ENCODE measurements at places on chromosomes 7 and 10.

- no peak for DNase-seq
Observed at GRCh38 chr10:11541296-11541695, 70.2 kb downstream of the USP6NL start.

DNA sequence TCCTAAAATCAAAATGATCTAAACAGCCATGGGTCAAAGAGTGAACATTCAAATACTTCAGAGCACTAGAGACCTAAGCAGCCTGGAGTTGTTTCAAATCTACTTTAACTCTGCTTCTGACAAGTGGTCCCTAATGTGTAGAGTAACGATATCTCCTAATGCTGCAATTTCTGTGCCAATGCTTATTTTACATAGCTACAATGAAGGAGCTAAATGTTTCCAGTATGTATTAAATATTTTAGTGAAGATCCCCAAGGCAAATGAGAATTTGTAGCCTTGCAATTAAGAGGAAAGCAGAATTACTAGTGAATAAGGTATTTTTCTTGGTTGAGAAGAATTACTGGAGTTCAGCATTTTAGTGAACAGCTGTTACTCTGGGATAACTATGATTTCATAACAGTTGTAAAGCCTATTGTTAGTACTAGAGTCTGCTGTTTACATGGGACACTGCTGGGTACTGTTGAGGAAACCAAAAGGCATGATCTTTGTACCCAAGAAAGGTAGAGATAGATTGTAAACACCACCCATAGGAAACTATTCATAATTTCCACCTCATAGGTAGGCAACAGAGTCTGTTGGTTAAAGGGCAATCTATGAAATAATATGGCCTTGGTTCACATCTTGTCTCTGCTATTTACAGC lies 271.9 kb downstream of the PLXDC2 start:
- DNase-seq: no peak

- no peak for DNase-seq
Observed at GRCh38 chr7:84236398-84236797, 41.8 kb upstream of the SEMA3A start.

DNA sequence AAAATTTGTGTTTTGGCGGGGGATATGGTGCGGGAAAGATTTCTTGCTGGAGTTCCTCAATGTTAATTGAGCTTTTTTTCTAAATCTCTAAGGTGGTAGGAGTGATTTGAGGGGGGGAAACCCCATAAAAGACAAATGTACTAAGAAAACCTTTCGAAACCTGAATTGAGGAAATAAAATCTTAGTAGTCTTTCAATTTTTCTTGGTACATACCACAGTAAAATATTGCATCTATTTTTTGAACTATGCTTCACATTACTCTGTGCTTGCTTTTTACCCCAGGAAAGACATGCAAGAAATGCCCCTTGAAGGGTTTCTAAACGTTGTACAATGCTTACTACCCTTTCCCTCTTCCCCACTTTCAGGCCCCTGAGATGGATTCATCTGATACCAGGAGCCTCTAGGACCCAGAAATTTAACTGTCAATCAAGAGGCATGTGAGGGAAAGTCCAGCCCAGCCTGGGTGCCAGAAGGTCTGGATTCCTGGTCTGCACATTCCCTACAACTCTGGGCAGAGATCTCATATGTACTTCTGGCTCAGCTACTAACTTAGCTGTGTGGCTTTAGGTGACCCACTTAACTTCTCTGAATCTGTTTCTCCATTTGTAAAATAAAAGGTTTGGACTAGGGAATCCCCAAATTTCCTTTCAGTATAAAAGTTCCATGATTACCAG lies 5.8 kb upstream of the PDCD4 start:
- DNase-seq: no peak

- DNase-seq: no peak
Observed at GRCh38 chr7:15752377-15752776, 65.9 kb upstream of the MEOX2 start.

DNA sequence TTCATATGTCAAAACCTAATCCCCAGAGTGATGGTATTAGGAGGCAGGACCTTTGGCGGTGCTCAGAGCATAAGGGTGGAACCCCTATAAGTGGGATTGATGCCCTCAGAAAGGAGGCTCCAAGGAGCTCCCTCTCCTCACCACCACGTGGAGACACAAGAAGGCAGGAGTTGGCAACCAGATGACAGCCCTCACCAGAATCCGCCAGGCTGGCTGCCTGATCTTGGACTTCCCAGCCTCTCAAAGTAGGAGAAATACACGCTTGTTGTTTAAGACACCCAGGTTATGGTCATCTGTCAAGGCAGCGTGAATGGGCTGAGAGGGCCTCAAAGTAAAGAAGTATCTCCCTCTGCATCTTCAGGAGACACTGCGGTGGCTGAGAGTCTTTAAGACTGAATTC lies 187.7 kb downstream of the TNS3 start:
- no peak for DNase-seq

- no peak for DNase-seq
Observed at GRCh38 chr7:1325646-1326510, 93.2 kb downstream of the UNCX start.

DNA sequence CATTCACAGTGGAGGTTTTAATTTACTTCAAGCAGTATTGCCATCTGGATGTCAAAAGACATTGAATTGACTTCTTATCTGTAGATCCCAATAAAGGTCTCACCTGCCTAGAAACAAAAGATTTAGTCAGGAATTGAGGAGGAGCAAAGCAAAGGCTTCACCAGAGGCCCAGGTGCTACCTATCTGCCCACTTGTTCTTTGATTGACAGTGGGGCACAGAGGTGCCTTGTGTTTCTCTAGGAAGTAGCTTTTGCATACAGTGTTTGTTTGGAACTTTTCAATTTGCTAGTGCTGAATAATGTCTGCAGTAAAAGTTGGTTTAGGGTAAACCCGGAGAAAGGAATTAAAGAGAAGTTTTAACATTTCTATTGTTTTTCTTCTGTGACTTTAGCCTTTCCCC lies 40.4 kb downstream of the AUTS2 start:
- no peak for DNase-seq

DNA sequence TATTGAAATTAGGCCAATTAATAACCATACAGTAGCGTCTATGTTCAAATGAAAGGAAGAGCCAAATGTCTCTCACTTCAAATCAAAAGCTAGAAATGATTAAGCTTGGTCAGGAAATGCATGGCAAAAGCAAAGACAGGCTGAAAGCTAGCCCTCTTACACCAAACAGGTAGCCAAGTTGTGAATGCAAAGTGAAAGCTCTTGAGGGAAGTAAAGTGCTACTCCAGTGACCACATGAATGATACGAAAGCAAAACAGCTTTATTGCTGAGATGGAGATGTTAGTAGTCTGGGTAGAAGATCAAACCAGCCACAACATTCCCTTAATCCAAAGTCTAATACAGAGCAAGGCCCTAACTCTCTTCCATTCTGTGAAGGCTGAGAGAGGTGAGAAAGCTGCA lies 123.8 kb downstream of the TEX36 start:
- DNase-seq: no peak
